ENCODE measurements at places on chromosomes 2 and 18.
A peak's percentile ranks its signal among the peaks of the same experiment; 100 is the strongest.

GRCh38 chr2:181307203-181307991 lies 149.8 kb upstream of the ITGA4 start:
- no peak for DNase-seq

- no peak for DNase-seq
These were observed 2.3 kb downstream of the ASAP2 start for GRCh38 chr2:9208875-9209274.

DNA sequence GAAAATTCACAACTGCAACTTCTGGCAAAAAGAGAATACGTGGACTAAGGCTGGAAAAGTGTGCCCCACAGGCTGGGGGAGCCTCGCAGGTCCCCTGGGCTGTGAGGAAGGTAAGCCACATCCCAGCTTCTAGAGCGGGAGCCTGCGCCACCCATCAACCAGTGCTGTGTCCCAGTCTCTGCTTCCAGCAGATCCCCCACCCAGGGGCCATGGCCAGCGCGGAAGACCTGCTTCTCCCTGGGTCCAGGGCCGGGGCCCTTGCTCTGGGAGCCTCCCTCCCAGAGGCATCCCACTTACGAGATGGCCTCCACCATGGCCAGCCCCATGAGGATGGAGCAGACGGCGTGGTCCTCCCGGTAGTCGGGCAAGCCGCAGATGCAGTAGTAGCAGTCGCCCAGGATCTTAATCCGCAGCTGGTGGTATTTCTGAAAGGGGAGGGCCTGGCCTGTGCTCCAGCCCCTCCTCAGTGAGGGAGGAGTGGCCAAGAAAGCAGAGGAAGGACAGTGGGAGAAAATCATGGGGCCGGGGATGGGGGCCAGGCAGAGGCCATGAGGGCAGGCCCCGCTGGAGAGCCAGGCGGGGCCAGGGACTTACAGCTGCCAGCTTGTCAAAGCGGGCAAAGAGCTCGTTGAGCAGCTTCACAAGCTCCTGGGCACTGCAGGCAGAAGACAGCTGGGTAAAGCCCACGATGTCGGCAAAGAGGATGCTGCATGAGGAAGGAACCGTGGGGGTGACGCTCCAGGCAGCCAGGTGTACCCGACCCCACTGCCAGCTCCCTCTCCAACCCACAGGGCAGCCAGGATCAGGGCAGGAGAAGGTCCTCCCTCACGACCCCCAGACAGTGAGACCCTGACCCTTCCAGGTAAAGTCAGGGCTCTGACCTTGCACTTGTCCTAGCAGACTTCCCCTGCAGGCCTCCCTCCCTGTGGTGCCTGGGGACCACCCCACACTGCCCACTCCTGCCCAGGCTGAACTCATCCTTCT lies 48.0 kb downstream of the CENPO start:
- no peak for DNase-seq

- DNase-seq: no peak
These were observed 107.1 kb downstream of the LYPD6B start for GRCh38 chr2:149145314-149146295.

DNA sequence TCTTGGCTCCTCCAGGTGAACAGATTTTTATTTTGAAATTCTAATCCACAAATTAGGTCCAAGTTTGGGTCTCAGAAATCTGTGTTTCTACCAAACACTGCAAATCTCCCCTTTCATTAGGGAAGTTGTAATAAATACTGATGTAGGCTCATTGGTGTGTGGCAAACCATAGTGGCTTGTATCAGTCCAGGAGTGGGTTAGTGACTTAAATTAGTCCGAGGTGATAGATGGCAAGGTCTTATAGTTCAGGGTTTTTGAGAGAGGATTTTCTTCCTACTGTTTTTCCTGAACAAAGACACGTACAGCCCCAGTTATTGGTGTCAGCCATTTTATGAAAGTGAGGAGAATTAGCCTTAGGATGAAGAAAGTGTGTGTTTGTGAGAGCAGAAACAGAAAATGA lies 74.6 kb downstream of the RPRM start:
- DNase-seq: peak; percentile 31

DNA sequence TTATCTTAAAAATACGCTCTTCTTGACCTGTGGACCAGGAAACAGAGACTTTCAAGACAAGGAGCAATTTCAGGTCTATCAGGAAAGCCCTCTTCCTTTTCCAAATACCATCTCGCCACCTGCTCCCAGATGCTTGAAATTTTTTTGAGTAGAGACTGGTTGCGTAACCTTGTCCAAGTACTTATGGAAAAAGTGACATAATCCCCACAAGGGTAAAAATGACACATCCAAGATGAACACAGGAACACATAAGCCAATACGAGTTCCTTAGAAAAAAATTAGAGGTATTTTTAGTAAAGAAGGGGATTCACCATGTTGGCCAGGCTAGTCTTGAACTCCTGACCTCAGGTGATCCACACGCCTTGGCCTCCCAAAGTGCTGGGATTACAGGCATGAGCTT lies 1.8 kb downstream of the SERPINB13 start:
- DNase-seq: no peak

GRCh38 chr2:202418027-202418426 lies 41.9 kb downstream of the BMPR2 start:
- DNase-seq: no peak

DNA sequence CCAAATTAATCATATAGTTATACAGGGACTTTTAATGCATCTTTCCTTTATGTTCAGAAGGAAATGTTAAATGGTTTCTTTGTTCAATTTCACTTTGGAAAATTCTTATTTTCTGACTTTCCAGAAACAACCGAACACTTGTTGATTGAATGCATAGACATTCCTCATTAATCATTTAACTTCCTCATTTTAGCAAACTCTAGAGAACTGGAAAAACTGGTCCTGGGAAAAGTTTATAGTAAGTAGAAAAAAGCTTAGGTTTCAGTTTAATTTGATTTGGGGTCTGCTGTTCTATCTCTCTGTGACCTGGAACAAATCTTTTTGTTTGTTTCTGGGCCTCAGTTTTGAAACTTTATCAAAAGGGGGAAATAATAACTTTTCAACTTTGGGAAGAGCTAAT lies 320.4 kb downstream of the CMPK2 start:
- no peak for DNase-seq

DNA sequence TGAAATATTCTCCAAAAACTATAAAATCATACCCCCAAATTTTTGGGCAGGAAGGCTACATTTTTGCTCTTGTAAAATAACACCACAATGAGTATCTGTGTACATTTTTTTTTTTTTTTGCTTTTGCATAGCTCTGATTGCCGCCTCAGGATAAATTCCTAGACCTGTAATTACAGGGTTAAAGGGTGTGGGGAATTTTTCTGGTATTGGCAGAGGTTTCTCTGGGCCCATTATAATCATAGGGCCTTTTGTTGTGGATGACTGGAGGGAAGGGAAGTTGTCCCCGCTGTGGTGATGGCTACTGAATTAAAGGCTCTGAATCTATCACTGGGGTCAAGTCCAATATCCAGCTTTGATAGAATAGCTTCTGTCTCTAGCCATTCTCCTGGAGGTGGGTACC lies 26.6 kb downstream of the CCDC195 start:
- DNase-seq: no peak

DNA sequence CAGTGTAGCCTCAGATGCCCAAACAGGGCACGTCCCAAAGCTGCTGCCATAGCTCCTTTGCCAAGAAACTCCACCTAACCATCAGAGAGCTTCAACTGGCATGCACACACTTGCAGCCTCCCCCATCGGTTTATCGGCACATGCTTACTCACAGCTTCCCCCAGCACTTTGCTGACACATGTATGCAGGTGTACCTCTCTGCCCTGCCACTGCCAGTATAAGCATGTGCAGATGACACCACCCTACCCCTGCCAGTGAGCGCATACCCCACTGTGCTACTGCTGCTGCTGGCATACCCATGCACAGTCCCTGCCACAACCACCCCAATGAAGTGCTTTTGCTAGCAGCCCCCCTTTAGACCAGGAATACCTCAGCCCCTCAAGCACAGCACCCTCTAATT lies 1231.0 kb downstream of the DSC3 start:
- DNase-seq: no peak

DNA sequence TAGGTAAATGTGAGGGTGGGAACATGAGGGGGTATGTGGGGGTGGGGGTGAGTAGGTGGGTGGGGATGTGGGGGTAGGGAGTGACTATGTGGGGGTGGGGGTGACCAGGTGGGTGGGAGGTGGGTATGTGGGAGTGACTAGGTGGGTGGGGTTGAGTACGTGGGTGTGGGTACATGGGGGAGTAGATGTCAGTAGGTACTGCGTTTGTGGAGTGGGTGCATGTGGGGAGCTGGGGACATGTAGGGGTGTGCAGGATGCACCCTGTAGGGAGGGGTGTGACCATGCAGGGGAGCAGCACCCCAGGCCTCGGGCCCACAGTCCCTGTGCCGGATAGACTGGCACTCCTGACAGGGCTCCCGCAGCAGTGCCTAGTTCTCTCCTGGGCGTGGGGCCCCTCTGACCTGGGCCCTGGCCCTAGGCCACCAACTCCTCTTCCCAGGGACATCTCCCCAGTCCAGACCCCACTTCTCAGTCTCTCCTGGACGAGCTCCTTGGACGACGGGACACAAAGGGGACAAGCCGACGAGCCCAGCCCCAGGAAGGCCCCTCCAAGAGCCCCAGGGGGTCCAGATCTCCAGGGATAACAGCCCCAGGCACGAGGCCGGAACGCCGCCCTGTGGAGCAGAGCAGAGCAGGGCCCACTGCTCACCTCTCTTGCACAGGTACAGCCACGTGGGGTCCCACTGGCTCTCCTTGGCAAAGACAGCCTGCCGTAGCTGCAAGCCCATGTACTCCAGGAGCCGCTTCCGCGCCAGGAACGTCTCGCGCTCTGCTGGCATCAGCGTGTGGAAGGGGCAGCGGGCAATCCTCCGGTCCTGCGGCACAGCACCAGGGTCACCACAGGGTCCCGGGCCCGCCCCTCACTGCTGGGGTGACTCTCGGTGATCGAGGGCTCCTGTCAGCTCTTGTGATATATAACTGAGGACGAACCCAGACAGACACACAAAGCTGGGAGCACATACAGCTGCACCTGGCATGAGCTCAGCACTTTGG lies 58.2 kb downstream of the ANKMY1 start:
- no peak for DNase-seq

GRCh38 chr2:24739354-24740025 lies 53.7 kb downstream of the PTRHD1 start:
- DNase-seq: no peak

- DNase-seq: peak; percentile 80
These were observed 81.4 kb downstream of the CELF4 start for GRCh38 chr18:37483984-37484819.

DNA sequence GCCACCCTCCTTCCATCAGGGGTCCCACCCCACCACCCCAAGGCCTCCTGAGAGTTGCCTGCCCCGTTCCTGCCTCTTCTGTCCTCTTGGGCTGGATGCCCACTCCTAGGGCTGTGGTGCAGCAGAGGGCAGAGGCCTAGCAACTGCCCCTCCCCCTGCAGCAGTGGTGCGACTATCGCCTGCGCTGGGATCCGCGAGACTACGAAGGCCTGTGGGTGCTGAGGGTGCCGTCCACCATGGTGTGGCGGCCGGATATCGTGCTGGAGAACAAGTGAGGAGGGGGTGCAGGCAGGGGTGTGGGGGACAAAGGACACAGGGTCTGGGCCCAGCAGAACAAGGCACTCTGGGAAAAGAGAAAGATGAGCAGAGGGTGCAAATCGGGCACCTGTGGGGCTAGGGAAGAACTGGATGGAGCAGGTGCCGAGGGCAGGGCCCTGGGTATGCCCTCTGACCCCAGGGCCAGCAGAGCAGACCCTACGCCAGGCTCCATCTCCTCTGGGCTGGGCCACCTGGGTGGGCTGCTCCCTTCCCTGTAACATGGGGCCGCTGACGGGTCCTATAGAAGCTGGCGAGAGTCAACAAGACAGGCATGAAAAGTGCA lies 1.0 kb downstream of the CHRNG start:
- DNase-seq: no peak

- DNase-seq: no peak
These were observed 186.6 kb downstream of the PID1 start for GRCh38 chr2:229084447-229084846.

DNA sequence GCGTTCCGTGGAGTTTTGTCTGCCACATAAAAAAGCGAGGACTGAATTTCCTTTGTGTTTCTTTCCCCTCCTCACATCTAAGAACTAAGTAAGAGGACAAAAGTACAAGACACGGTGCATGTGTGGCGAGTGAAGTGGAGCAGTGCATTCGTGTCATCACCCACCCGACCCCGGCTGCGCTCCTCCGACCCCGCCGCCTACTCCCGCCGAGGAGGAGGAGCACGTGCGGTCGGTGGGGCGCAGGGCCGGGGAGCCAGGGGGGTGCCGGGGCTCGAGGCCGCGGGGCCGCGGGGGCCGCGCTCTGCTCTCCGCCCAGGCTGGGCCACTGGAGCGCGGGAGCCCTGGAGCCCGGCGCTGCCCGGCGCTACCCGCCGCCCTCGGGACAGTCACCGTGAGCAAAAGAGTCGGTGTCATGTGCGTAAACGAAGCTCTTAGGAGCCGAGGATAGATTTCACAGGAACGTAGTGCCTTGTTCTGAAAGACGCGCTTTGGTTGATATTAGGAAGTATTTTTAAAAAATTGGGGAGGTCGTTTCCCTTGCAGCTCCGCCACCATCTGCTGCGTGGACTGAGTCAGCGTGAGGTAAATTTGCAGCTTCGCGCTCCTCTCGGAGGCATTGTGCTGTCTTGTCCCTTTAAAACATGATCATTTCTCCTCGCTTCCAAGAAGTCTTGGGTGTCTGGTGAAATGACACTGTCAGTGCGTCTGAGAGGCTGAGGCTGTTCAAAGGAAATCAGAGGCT lies 11.0 kb downstream of the TBR1 start:
- no peak for DNase-seq

GRCh38 chr2:165173215-165173614 lies 30.6 kb downstream of the SCN3A start:
- DNase-seq: no peak

DNA sequence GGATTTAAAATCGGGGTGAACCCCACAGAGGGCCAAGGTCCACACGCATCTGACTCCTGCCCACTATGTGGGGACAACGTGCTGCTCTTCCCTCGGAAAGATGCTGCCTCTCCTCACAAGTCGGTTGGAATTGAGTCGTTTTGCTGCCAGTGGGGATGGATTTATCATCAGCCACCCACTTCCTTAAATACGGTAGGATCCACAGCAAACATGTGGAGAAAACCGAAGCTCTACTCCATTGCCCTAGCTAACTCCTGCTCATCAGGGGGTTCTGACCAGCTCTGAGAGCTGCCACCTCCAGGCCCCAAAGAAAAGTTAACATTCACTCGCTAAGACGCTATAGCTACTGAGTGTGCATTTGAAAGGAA lies 80.9 kb downstream of the CHRNA1 start:
- DNase-seq: no peak

DNA sequence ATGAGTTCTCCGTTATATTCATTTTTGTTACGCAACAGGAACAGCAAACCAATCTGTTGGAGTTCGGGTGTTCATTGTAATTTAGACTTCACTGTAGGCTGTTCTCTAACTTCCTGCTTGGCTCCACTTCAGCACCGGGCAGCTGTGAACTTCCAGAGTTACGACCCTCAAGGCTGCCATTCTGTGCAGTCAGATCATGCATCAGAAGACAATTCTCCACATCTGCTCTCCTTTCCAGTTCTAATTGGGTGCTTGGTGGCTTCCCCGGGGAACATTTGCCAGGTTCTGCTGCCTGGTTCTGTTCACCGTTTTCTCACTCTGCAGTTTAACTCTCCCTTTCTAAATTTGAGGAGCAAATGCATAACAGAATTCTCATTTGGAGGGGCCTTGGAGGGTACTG lies 237.7 kb downstream of the NYAP2 start:
- no peak for DNase-seq

Data from NCI-H526 treated with DMSO at 0.1 percent for 48 hours (cell line).